Activated CD4-positive, alpha-beta T cell treated with anti-CD3 and anti-CD28 coated beads, Interleukin-2, amount 10 ng/mL, durations not matched to agents 7 days and 5 days (primary cell): ENCODE measurements at places on chromosomes 6 and 20. TPM values are rescaled to one million over a fixed set of nuclear protein-coding genes. Genes with fewer than 3 reads are reported as not detected.
A peak's percentile ranks its signal among the peaks of the same experiment; 100 is the strongest.

DNA sequence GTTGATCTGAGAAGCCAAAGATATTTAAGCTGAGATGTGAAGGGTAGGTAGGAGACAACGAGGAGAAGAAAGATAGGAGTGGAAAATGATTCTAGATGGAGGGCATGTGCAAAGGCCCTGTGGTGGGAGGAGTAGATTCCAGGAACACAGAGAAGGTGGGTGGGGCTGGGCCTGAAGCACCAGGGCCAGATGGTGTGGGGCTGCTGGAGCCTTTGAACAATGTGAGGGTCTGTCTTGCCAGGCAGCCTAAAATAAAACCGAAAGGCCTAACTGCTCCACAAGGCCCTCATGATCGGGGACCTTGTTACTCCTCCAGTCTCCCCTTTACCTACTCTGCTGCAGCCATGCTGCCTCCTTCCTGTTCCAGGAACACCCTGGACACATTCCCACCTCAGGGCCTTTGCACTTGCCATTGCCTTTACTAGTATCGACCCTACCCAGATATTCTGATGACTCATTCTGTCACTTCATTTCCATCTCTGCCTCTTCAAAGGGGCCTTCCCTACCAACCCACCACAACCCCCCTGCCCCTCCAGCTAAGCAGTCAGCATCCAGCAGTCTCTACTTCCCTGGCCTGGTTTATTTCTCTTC lies 20.0 kb downstream of the FAM110A start:
- no peak for DNase-seq

DNA sequence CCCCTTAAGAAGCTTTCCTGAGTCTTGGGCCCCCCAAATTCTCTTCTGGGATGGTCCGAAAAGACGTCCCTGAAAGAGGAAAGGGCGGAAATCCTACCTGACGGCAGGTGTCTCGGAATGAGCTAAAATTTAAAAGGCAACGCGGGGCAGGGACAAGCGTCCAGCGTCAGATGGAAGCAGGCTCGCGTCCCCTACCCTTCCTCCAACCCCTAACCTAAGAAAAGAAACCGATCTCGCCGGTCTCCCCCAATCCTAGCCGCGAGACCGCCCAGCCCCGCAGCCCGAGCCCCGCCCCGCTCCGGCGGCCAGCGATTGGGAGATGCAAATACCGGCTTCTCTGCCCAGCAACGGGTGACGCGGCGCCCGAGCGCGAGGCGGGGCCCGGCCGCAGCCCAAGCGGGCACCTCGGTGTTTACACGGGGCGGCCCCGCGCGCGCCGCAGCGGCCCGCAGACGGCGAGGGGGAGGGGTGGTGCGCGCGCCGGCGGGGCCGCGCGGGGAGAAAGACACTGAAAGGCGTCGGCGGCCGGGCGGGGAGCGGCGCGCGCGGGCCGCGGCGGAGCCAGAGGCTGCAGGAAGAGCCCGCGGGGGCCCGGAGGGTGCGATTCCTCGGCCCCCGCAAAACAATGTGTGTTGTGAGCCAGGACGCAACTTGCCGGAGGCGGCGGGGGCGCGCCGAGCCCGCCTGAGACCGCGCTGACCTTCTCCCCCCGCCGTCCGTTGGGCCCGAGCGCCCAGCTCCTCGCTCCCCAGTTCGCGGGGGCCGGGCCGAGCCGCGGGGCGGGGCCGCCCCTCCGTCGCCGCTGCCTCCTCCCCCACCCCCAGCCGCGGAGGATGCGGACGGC lies at the start of gene SOX12:
SOX12 (plus strand) TSS at position 508 of the 844 bp plus-strand sequence. CDS start 373 bp downstream, outside the sequence.
- peak; percentile 97 for DNase-seq

DNA sequence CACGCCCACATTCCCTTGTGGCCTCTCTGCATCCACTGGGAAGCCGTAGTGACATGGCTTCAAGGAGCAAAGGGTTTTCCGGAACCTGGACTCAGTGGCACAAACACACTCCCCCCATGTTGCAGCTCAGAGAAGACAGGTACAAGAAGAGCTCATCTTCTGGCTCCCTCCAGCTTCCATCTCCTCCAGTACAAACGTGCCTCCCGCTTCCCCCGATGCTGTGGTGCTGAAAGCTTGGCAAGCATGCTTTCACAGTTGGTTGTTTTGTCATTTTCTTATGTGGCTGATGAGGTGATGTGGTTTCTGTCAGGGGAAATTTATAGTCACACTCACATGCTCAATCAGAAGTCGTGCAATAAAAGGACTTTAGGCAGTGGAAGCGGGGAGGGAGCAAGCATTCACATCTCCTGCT lies 258.5 kb downstream of the KIF16B start:
- DNase-seq = no peak

DNA sequence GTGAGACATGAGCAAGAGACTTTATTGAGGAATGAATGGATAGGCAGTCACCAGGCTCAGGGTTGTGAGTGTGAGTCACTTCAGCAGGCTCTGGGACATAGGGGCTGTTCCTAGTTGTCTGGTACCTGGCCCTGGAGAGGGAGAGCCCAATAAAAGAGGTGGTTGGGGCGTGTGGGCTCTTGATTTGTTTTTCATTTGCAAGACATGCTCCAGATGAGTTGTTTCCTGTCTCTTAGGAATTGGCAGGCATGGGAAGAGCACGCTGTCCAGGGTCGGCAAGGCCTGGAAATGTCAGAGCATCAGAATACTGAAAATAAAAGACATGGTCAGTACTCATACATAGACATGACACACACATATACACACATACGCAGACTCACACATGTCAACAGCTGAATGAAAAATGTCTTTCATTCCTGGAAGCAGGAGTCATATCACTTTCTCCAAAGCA lies 166.3 kb upstream of the SULF2 start:
- DNase-seq = no peak

DNA sequence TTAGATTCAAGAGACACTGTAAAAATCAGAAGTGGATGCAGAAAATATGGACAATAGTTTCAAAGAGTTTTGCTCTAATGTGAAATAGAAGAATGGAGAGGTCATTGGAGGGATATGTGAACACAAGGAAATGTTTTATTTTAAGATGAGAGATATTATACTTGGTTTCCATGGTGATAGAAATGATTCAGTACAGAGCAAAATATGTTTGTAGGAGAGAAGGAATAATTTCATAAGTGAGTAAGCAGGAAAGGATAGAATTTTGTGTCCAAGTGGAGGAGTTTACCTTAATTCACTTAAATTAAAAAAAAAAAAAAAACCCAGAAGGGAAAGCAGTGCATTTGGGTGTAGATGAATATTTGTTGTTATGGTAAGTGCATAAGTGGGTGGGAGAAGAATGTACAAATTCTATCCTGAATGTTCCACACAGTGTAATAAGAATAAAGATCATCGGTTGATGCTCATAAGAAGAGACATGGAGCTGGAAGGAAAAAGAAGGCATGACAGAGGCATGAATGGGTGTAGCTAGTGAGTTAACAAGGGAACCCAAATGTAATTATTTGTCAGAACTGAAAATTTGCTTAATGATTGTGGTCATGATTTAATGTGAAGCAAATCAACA lies 688.9 kb upstream of the GJE1 start:
- no peak for DNase-seq

DNA sequence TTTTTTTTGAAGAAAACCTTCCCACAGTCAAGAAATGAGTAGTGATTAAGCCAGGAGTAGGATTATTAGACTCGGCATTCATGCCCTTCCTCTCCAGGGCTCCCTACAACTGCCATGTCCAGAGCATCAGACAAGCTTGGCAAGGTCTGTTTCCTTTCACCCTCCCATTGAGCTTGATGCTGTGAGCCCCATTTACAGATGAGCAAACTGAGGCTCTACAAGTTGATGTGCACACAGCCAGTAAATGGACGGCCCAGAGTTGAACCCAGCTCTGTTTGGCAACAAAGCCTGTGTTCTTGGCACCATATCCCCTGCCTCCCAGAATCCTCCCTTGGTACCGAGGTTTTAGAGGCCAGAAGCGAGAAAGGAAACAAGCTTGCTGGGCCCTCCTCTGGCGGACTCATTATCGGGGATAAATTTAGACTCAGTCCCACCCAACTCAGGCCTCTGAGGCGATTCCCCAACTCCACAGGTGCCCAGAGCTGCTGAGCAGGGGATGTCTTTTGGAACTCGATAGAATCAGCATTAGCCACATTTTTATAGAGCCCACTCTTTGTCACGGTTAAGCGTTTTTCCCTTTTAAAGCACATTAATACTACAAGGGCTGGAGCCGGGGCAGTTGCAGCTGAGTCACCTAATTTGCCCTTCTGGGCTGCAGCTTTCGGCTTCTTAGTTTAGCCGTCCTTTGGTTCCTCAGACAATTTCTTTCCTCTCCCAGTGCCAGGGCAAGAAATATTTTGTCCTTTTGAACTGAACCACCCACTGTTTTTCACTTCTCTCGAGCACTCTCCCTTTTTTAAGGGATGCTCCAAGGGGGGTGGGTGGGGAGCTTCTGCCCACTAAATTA lies 23.0 kb upstream of the NFATC2 start:
- DNase-seq = no peak

GRCh38 chr6:106684011-106684410 lies 54.6 kb downstream of the QRSL1 start:
- no peak for DNase-seq

DNA sequence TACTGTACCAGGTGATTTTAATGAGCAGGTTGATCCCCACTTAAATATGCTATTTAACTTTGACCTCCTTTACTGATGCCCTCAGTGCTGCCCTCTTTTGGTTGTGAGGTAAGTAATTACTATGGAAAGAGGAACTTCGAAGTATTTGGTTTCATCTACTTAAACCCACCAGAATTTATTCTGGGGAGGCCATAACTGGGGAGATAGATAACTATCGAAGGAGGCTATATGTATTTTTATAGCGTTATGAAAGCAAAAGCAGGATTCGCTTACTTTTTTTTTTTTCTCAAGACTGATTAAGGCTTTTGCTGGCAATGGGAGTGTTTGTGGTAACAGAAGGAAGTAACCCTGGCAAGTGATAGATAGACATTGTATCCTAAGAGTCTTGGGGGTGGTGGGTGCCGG lies 168.9 kb upstream of the CENPW start:
- DNase-seq = peak; percentile 46

GRCh38 chr6:31243508-31243907 lies 28.4 kb downstream of the HLA-C start:
- no peak for DNase-seq

GRCh38 chr6:139942331-139942730 lies 567.9 kb upstream of the CITED2 start:
- DNase-seq = no peak

DNA sequence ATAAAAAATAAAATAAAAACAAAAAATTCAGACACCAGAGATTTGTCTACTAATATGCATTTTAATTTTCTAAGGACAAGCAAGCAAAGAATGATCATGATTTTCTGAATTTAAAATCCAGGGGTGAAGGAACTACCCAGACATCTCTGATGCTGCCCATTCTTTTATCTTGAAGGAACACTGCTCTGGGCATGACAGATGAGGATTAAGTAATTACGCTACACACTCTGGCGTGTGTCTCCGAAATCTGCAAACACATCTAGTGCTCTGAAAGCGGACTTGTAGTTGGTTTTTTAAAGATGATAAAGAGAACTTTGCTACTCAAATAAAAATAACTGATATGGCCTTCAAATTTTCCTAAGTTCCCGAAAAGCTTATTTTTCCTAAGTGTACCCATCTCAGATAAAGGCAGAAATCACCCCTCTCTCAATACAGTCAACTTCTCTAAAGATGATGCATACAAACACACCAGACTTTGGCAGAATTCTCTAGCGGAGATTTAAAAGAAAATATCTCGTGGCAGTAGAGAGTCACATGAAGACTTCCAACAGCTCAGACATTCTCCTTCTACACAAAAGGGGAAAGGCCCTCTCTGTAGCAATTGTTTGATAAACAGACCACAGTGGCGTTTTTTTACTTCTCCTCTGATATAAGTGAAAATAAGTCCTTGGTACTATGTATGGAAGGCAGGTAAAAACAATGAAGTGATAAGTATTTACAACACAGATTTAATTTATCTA lies 133.8 kb downstream of the BACH2 start:
- no peak for DNase-seq

DNA sequence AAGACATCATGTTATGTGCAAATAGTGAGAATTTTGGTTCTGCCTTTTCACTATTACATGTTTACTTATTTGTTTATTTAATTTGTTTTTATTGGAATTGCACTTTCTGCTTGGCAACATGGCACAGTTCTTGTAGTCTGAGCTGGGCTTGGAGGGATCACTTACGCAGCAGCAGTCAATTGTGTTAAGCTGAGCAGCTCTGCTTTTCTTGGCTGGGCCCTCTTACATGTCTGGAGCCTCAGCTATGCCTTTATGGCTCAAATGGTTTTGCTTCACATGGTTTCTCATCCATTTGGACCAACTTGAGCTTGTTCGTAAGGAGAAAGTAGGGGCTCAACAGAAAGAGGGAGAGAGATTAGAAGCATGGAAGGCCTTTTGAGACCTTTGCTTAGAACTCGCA lies 327.5 kb upstream of the EPHA7 start:
- DNase-seq = no peak

DNA sequence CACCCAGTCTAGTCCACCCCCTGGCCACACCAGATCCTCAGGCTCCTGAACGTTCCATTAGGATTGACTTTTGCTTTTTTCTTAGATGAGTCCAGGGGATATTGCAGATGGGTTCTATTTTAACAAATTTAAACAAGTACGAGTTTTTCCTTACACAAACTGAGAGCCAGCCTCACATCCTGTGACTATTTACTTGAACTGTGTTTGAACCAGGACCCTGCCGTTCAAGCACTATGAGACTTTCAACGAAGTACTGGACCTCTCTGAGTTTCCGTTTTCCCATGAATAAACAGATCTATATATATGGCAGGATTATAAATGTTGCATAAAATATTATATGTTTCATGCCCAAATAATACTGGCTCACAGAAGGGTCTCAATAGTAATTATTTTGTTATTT lies 1.4 kb upstream of the METTL24 start:
- DNase-seq = no peak

DNA sequence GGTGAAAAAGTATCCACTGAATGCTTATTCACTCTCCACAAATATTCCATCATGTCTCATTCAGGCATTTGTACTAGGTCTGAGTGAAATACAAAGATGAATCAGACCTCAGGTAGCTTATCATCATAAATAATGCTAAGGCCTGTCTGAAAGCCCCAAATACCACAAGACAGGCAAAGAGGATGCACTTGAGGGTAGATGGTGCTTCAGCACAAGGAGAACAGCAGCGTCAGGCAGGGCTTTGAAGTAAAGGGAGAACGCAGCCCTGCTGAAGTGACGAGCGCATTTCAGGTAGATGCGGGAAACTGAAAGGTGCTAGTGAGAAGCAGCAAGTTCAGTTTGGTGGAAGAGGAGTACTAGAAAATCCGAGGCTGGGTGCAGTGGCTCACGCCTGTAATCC lies 38.7 kb downstream of the MAP3K5 start:
- peak; percentile 85 for DNase-seq

GRCh38 chr6:1124885-1125284 lies 187.0 kb upstream of the FOXQ1 start:
- DNase-seq = no peak

DNA sequence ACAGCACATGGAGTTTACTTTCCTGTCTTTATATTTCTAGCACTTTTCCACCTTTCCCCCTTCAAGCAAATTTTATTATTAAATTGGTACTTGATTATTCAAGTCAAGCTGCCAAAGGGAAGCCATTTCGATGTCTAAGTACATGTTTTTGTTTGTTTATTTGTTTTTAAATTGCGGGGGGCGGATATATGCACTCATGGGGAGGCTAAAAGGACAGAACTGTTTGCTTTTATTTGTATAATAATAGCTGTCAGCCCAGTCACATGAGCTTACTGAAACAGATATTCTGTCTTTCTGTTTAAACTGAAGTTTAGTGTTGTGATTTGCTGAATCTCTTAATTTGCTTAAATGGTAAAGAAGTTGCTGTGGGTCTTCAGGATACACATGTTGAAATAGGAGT lies 49.6 kb upstream of the PLCG1 start:
- no peak for DNase-seq

Gene RAET1L
- total RNA-seq = not detected

Gene PDRG1
- 13.9 TPM for total RNA-seq

Gene GSTA1
- total RNA-seq = not detected

Gene DNAH8
- 0.10 TPM for total RNA-seq

Gene CD93
- 1.7 TPM for total RNA-seq

Gene EDN3
- 0.10 TPM for total RNA-seq

Gene TTBK1
- total RNA-seq = 0.12 TPM
